ENCODE measurements at places on chromosomes 3 and 15. TPM values are rescaled to one million over a fixed set of nuclear protein-coding genes. Genes with fewer than 3 reads are reported as not detected.

DNA sequence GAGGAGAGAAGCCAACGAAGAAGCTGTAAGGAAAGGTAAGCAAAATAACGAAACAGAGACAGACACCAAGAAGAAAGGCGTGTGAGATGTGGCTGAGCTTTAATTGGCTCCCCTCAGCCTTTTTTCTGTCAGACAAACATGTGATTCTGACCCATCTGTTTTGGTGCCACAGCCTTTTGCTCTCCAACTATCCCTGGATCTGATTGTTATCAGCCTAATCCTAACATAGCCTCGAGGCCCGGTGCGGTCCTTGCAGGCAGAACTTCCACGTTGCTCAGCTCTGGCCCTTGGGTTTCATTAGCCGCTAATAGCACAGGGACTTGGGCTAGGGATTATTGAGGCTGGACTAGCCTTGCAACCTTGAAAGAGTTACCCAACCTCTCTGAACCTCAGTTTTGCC lies 57.9 kb upstream of the CACNA2D3 start:
- DNase-seq = no peak

The ST3GAL6 gene
- total RNA-seq = 36.3 TPM

DNA sequence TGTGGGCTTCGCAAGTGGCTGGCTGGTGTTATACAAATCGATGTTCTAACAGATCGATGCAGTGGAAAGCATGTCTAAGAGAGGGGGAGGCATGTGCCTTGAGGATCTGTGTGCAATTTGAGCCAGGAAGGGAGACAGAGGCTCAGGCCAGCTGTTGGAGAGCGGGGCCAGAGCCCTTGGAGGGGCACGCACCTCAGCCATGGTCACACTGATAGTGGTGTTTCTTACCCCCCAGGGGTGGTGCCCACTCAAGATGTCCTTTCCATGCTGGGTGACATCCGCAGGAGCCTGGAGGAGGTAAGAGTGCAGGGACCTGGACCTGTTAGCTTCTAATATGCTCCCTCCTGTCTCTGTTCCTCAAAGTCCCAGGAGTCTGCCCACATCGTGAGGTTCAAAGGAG lies 3.8 kb upstream of the ABTB1 start:
- no peak for DNase-seq

The LRTM1 gene
- total RNA-seq = not detected

DNA sequence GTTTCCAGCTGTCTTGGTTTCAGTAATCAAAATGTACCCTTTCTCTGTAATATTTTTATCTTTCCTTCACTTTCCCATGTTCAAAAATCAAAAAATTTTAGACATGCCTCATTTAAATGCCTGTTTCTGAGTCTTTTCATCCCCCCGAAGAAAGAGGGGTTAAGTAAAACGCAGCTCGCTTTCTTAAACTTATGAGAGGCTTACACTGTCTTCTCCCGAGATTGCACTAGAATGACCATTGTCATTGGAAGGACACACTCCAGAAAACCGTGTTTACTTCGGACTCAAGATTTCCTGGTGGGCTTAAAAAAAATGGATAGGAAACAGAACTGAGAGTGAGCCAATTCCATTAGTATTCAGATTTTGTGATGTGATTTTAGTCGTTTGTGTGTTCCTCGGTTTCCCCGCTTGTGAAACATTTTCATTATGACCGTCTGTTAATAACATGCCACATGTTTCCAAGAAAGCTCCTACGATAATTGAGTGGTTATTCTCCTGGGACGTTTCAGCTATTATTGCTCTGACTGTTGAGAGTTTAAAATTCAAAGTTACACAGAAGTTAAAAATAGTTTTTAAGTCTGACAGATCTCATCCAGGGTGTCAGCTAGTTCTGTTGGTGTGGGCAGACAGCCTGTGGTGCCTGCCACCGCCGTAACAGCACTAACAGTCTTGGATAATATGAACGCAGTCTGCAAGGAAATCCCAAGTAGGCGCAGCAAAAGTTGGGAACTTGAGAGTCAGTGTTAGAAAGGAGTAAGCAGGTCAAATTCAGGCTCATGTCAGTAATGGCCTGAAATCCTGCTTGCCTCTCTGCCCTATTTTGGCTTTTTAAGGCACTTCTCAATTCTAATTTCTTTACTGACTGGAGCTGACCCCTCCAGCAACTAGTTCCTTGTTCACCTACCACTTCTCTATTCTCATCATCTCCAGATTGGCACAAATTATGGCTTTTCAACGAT lies 1.5 kb downstream of the CRYBG3 start:
- peak; percentile 26 for DNase-seq

GRCh38 chr3:52210550-52211046 lies 12.6 kb downstream of the ALAS1 start:
- DNase-seq = no peak

- no peak for DNase-seq
These were observed 50.9 kb upstream of the SPTSSB start for GRCh38 chr3:161422171-161422700.

The PRSS50 gene
- total RNA-seq = not detected

DNA sequence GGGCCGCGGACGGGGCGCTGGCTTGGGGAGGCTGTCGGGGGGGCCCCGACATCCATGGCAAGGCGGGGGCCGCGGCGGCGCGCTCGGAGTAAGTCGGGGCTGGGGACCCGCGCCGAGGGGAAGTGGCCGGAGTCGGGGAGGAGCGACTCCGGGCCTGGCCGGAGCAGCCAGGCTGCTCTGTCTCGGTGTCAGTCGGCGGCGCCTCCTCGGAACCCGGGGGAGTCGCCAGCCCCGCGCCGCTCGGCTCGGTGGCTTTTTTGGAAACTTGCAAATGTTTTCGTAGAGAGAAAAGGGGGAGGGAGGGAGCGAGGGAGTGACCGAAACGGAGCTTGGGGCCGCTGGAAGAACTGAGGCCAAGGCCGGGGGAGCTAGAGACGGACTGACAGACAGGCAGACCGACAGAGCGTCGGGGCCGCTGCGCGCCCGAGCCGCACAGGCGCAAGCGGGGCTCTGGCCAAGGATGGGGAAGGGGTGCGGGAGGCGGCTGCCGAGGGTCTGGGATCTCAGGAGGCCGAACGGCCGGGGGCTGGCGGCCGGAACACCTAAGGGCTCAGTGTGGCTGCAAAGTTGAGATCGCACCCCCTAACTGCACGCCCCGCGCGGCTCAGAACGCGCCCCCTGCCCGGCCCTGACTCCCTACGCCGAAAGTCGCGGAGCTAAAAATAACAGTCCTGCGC lies 5.0 kb downstream of the PTH1R start:
- DNase-seq = no peak

- DNase-seq = no peak
These were observed 108.8 kb downstream of the LRRK1 start for GRCh38 chr15:101027920-101028319.

- DNase-seq = no peak
These were observed at the start of gene MAPKAPK3 for GRCh38 chr3:50617096-50617791. MAPKAPK3 (plus strand) TSS chr3:50617151; CDS start chr3:50617566, 415 bp downstream.

The ETV5 gene
- total RNA-seq = 24.0 TPM

The UROC1 gene
- not detected for total RNA-seq

GRCh38 chr3:30020380-30020779 lies 586.0 kb upstream of the TGFBR2 start:
- DNase-seq = no peak

- no peak for DNase-seq
These were observed 39.2 kb downstream of the MASP1 start for GRCh38 chr3:187252311-187252710.

GRCh38 chr3:172257648-172258400 lies 190.4 kb downstream of the GHSR start:
- no peak for DNase-seq

GRCh38 chr3:134544316-134544715 lies 58.5 kb downstream of the CEP63 start:
- DNase-seq = no peak

DNA sequence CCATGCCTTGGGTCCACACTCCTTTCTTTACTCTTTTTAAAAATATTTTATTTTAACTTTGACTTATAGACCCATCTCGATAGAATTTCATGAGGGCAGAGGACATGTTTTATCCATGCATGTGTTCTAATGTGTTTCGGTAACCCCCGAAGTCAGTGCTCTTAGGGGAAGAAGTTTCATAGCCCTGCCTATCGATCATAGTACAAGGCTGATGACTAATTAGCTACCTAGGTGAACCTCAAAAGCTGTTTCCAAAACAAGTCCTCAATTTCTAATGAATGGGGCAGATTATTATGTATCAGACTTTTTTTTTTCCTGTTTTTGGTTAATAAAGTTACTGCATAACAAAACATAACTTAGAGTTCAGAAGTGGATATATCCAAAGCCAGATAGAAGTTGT lies 82.0 kb downstream of the MBNL1 start:
- DNase-seq = no peak

GRCh38 chr3:101518421-101518871 lies 5.4 kb upstream of the SENP7 start:
- DNase-seq = no peak

DNA sequence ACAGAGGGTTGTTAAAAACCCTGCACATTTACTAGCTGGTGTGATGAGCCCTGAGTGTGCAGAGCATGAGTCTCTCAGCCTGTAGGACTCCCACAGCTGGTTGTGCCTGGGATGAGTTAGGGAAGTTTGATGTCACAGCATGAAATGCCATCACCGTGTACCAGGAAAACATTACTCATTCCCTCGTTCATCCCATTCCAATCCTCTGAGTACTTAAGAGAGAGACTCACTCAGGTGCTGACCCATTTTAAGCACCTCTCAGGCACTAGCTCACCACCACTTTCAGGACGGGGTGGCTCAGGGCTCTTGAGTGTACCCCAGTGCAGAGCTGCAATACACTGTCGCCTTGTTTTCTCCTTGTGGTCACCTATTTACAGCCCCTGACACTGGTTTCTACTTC lies 18.7 kb downstream of the MGLL start:
- DNase-seq = no peak
